ENCODE measurements at places on chromosomes 12 and 14. TPM values are rescaled to one million over a fixed set of nuclear protein-coding genes. Genes with fewer than 3 reads are reported as not detected.

- no peak for DNase-seq
Measured at GRCh38 chr12:60672949-60673348, 1077.1 kb downstream of the SLC16A7 start.

DNA sequence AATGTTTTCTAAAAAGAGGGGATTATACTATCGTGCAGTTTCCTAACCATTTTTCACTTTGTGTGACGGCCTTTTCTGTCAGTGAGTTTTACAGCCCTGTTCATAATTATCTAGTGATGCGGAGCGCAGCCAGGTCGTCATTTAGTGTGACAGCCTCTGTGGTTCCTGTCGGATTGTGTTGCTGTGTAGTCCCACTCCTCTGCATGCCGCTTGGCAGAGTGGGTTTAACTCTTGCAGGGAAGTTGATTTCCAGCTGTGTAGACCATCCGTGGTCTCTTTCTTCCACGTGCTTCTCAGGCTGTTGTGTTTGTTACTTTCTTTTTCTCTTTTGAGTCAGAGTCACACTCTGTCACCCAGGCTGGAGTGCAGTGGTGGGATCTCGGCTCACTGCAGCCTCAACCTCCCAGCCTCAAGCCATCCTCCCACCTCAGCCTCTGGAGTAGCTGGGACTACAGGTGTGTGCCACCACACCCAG lies 8.6 kb downstream of the RAN start:
- no peak for DNase-seq

Gene NOS1
- not detected for total RNA-seq

DNA sequence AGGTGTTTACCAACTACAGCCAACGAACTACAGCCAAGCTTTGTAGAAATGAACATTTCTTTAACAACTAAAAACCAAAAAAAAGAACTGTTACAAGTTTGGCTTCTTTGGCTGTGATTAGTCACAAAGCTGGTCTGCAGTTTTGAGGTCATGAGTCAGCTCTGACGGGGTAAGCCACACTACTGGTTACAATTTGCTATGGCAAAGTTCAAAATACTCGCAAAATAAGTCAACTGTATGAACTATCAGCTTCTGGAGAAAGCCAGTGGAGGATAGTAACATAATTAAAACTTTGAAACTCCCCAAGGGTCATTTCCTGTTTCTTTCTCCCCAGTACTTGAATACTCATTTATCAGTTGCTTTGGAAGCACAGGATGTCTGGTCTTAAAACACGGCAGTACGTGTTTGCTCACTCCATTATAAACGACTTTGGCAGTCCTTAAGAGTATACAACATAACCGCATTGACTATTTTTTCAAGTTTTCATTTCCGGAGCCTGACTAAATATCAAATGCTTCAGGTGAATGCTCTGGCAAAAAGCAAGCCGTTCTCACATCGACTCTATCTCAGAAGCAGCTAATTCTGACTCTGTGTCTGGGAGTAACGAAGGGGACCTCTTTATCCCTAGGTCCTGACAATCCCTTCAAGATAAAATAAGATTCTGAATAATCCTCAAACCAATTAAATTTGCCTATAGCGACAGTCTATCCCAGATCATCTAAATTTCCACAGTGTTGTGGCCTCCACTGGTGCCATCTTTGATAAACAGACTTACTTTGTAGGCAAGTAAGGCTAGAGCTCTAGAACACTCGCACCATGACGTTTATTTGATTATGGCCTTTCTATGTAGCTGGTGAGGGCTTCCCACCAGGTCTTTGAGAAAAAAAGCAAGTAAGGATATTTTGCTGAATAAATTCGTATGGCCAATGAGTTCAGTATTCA lies 10.6 kb downstream of the PHLDA1 start:
- DNase-seq = peak; percentile 98

DNA sequence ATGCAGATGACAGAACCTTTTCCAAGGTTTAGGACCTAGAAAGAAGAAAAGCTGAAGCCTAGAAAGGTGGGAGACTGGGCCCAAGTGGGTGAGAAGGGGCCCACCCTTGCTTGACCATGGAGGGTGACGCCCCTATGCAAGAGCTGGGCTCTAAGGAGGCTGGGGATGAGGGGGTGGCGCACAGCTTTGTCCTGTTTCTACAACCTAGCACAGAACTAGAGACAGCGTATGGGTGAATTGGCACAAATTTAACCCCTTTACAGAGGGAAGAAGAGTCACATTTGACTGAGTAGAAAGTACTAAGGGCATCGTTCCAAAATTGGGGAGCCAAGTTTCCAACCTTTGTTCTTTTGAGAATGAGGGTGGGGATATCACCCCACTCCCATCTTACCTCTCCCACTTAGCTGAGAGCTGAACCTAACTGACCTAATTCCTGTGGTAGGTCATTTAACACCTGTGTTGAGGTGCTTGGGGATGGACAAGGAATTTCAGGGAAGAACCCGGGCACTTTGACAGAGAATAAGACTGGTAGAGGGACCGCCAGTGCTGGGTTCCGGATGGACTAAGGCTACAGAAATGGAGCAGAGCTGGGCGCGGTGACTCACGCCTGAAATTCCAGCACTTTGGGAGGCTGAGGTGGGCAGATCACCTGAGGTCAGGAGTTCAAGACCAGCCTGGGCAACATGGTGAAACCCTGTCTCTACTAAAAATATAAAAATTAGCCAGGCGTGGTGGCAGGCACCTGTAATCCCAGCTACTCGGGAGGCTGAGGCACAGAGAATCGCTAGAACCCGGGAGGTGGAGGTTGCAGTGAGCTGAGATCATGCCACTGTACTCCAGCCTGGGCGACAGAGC lies 5.2 kb downstream of the NFKBIA start:
- DNase-seq = no peak

- no peak for DNase-seq
Measured at GRCh38 chr12:111033281-111034082, 113.1 kb upstream of the MYL2 start.

DNA sequence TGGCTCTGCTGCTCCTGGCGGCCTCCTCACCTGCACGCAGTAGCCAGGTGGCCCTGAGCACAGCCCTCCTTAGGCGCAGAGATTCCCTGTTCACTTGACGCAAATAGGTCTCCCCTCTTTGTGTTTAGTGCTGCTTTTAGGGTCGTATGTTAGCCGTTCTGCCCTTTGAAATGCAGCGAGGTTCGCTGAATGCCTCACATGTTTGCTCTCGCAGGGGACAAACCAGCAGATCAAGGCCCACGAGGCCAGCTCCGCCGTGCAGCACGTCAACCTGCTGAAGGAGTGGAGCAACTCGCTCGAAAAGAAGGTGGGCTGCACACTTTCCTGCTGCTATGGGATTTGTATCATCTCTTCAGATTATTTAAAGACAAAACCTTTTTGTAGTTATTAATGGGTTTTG lies 31.4 kb upstream of the AMN start:
- DNase-seq = no peak

Gene KRT6C
- not detected for total RNA-seq

DNA sequence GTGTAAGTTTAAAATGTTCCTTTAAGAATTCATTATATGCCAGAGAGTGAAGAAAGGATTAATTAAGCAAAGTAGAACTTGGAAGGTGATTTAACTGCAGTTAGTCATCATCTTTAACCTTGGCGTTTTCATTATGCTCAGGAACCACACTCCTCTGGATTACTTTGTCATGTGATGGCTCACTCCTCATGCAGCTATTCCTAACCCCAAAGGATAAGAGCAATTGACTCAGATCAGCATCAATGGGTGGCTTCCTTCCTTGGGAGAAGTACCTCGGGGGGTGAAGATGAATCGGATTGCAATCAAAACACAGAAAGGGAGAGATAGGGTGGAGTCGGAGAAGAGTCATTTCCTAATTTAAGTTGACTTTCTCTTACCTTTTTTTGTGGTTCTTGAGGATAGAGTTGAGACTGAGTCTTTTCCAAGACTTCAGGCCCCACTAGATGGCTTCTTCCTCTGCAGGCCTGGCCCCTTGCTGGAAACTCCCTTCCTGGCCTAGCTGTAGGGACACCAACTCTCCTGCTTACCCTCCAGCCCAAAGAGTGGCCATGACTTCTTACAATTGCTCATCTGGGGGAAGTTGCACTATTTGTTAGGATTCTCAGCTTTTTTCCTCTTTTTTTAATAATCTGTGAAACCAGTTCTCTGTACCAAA lies 238.6 kb upstream of the DDHD1 start:
- peak; percentile 85 for DNase-seq

GRCh38 chr12:6266971-6267721 lies 43.3 kb upstream of the PLEKHG6 start:
- no peak for DNase-seq

DNA sequence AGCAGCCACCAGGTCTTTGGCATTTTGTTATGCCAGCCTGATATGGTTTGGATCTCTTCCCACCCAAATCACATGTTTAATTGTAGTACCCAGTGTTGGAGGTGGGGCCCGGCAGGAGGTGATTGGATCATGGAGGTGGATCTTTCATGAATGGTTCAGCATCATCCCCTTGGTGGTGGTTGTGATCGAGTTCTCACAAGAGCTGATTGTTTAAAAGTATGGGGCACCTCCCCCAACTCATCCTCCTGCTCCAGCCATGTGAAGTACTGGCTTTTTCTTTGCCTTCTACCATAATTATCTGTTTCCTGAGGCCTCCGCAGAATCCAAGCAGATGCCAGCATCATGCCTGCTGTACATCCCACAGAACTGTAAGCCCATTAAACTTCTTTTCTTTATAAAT lies 12.8 kb upstream of the PRKD1 start:
- no peak for DNase-seq

DNA sequence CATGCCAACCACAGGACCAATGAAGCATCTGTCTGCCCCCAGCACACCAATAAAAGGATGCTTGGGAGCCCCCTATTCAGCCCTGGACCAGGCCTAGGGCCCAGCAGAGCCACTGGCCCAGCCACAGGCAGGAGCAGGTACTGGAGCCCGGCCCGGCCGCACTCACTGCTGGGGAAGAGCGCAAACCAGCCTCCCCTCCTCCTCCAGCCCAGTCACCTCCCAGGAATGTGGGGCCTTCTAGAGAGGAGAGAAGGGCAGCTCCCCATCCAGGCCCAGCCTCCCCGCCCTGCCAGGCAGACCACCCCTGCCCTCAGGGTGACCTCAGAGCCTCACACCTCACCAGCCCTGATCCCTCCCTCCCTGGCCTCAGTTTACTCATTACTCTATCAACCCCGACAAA lies 56.2 kb downstream of the CCNK start:
- DNase-seq = peak; percentile 75

- no peak for DNase-seq
Measured at GRCh38 chr14:104938436-104938835, 13.8 kb downstream of the PLD4 start.

Data from HFFc6 (cell line).